ENCODE measurements at places on chromosomes 2 and 18.

DNA sequence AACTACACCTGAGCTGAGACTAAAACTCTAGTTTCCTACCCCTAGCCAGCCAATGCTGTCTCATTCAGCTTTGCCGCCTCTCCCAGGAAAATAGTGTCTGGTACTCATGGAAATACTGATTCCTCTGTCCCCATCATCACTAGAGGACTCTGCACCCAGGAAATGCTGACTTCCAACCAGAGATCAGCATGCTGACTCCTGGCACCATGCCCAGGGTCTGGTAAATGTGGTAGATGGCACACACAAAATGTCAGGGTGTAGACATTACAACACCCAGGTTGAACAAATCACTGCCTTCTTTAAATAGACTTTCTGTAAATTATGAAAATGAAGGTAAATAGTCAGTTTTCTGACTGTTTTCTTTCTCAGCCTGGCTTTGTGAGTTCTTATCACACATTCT lies 307.3 kb upstream of the CHAC2 start:
- no peak for DNase-seq

DNA sequence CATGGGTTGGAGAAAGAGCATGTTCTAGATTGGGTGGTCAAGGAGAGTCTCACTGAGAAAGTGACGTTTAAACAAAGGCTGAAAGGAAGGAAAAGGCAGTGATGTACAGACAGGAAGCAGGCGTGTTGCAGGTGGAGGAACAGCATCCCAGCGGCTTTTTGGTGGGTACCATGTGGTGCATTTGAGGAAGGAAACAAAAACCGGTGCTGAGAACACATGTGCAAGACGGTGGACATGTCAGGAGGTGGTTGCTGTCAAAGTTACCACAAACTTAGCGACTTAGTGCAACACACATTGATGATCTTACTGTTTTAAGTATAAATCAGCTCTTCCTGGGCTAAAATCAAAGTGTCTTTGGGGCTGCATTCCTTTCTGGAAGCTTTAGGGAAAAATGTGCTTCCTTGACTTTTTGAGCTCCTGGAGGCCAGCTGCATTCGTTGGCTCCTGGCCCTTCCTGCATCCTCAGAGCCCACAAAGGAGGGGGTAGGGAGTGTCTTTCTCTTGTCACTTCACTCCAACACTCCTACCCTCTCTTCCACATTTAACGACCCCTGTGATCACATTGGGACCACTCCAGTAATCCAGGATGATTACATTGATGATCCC lies 380.6 kb downstream of the FBXO15 start:
- DNase-seq, result no peak

- DNase-seq, result no peak
Observed at GRCh38 chr2:31788273-31788672, 207.5 kb upstream of the SRD5A2 start.

GRCh38 chr2:133177196-133177595 lies 391.1 kb downstream of the NCKAP5 start:
- no peak for DNase-seq

- DNase-seq, result no peak
Observed at GRCh38 chr2:18483896-18484295, 76.6 kb downstream of the RDH14 start.

- DNase-seq, result peak; percentile 62
Observed at GRCh38 chr2:216372761-216373291, 543 bp upstream of the MARCHF4 start.

- DNase-seq, result no peak
Observed at GRCh38 chr2:46361920-46362666, 64.9 kb downstream of the EPAS1 start.

Measured in AG08395 (cell line).